Stimulated activated CD8-positive, alpha-beta memory T cell treated with anti-CD3 and anti-CD28 coated beads, Interleukin-7, amount 100 ng/mL, for 24 hours (primary cell): ENCODE measurements at places on chromosomes 11 and 22.

DNA sequence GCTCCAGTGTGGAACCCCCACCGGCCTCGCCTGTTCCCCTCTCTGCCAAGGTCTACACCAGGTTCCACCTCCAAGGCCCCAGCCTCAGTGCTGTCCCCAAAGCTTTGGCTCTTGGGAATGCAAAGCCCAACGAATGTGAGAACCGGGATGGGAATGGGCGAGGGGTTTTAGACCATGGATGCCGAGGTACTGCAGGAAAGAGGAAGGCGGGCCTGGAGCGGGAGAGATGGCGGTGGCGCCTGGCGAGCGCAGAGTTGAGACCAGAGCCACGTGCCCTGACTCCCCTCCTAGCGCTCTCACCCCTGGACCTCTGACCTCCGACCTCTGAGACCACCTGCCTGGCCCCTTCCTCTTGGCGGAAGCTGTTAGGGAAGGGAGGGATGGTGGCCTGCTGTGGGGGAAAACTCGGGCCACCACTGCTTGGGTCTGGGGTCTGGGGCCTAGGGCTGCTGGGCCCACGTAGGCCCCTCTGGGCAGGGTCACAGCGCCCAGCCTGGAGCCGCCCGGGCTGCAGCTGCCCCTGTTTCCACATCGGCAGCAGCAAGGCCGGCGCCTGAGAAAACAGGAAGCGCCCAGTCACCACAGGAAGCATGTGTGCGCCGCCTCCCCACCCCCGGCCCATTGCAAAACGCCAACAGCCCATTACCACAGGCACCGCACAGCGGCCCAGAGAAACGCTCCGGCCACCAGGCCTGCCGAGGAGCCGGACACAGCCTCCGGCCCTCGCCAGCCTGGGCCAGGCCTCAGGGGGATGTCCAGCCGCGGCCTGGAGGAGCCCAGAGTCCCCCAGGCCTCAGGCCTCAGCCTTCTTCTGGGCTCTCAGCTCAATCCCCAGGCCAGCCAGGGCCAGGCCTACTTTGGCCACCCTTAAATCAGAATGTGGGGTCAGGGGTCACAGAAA, 13.8 kb upstream of the SLC39A13 start:
- no peak for DNase-seq

GRCh38 chr11:14110629-14111028, 148.1 kb downstream of the SPON1 start:
- no peak for DNase-seq

DNA sequence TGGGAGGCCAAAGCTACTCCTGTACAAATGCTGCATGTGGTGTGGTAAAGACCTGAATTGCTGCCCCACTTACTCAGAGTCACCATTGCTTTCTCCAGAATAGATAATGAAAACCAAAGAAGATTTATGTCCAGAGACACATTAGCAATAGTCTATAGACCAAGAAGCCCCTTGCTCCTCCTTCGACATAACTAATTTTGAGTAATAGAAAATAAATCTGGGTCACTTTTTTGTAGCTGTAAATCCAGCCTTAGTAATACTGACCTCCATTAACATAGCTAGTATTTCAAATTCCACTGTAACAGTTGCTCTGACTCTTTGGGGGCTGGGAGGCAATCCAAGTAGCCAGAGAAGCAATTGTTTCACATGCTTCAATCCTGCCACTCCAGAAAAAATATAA, 145.9 kb downstream of the MAML2 start:
- DNase-seq: no peak

DNA sequence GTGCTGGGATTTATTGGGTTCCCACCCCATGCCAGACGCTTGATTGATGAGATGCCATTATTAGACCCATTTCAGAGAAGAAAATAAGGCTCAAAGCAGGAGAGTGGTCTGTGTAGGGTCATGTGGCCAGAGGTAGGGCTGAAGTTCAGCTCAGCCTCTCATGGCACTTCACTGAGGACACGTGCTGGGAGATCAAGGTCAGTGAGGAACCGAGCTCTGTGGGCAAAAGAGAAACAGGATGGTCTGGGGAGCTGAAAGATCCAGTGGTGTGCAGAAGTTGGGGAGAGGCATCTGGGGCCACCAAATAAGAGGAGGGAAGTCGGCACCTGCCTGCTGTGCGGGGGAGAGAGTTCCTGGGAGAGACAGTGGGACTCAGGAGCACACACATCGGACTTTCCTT, 19.6 kb downstream of the RHOD start:
- no peak for DNase-seq

GRCh38 chr11:437228-437870, 4.5 kb downstream of the ANO9 start:
- no peak for DNase-seq

DNA sequence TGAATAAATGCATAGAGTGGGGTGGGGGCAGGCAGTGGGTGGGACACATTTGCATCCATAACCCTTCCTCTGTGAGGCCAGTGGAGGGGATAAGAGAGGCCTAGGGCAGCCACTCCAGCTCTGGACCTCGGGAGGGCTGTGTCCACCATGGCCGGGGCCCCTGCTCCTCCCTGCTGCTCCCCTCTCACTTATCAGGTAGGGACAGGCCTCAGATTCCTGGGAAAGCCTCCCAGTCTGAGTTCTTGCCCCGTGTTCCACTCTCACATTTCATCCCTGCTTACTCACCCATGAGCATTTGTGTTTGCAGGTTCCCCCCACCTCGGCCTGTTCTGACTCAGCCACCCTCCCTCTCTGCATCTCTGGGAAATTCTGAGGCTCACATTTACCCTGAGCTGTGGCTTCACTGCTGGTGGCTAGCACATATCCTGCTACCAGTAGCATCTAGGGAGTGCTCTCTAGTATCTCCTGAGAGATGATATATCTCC, 128.7 kb upstream of the TOP3B start:
- DNase-seq: no peak

GRCh38 chr22:48929276-48929790, 898.3 kb downstream of the BRD1 start:
- no peak for DNase-seq

GRCh38 chr11:1202154-1202775, 20.6 kb upstream of the MUC5B start:
- DNase-seq: no peak

GRCh38 chr11:65404210-65404609, 17.8 kb downstream of the FRMD8 start:
- no peak for DNase-seq

- no peak for DNase-seq
These were observed 46.4 kb downstream of the HIPK3 start for GRCh38 chr11:33303541-33303940.

DNA sequence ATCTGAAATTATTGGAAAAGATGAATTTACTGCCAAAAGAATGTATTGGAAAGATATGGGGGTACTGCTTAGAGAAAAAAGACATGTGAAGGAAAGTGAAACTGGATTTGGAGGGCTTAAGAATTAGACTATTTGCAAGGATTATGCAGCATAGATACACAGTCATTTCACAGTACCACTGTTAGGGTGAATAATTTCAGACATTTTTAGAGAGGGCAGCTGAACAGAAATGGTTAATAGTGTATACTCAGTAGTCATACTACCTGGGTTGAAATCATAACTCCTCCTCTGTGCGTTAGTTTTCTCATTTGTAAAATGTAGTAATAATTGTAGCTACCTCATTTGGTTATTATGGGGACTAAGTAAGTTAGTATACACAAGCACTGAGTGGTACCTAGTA, 33.0 kb downstream of the GAS2 start:
- DNase-seq: no peak

GRCh38 chr11:19241260-19242178, 774 bp upstream of the E2F8 start:
- no peak for DNase-seq

DNA sequence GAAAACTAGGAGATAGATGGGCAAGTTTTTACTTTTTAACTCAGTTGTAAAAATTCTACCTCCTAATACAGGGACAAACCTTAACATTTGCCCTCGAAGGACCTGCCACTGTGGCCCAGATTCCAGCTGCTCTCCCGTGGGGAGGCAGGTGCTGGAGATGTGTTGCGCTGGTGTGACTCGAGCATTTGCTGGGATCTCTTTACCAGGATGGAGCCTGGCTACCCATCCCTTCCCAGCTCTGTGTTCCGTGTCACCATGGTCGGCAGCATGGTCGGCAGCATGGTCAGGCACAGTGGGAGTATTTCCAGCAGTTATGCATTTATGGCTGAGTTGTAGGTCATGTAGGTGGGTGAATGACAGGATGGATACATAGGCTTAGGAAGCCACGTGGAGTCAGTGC, 41.1 kb downstream of the OTOG start:
- DNase-seq: no peak
